ENCODE measurements at places on chromosomes 4 and X.

DNA sequence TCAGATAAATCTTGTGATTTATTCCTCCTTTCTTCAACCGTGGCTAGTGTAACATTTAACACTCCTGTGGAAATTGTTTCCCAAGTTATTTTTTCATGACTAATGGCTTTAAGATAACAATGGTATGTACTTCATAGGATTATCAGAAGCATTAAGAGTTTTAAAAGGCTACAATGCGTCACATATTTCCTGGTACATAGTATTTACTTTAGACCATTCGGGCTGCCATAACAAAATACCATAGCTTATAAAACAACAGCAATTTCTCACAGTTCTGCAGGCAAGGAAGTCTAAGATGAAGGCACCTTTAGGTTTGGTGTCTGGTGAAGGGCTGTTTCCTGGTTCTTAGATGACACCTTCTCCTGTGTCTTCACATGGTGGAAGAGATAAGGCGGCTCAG, 158.6 kb downstream of the PAPSS1 start:
- DNase-seq = no peak

DNA sequence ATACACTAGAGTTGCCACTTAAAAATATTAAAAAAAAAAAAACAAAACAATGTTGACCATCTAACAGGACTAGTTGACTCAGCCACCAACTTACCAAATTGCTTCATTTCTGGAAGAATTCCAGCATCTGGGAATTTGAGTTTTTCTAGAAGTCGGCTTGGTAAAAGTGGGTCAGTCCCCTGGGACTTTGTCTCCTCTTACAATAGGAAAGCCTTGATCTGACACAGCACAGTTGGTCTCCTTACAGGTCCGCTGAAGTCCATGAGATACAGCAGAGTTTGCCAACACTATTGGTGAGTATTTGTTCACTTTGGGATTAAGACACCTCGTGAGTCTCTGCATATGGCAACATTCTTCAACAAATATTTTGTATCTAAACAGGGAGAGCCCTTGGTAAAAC, 18.2 kb upstream of the DDIT4L start:
- no peak for DNase-seq

DNA sequence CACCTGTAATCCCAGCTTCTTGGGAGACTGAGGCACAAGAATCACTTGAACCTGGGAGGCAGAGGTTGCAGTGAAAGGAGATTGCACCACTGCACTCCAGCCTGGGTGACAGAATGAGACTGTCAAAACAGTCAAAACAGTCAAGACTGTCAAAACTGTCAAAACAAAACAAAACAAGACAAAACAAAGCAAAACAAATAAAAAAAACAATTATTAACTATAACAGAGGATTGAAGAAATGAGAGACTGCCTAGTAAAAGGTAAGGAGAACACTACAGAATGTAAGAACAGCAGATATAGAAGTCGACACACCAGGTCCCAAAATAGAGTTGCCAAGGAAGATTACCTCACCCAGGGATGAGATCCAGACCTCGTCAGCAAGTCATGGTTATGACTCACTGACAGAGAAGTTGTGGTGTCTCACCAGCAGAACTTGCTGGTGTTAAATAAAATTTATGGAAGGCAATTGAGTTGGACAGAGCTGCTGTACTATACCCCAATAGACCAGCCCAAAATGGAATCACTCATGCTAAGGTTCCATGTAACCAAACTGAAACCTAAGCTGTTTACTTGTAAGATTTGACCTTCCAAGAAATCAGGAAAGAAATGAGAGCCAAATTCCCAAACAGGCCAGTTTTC, 32.1 kb upstream of the GK start:
- no peak for DNase-seq

GRCh38 chr4:123599920-123600810, 203.6 kb downstream of the SPRY1 start:
- DNase-seq = peak; percentile 20

- DNase-seq = no peak
Observed at GRCh38 chr4:34464196-34464595, 1780.1 kb downstream of the ARAP2 start.

DNA sequence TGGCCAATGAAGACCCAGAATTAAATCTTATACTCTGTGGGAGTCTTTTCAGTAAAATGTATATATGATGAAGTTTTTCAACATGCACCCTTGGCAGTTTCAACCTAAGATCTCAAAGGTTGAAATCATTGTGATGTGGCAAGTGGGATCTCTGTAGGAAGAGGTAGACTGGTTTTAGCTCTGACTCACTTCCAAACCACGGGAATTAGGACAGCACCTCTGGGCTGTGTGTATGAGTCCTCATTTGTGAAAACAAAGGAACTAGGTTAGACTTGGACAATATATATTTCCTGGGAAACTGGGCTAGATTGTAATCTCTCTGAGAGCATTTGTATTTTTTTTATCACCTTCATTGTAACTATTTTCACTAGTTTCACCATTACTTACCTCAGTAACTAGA, 333.0 kb downstream of the ADGRL3 start:
- no peak for DNase-seq

DNA sequence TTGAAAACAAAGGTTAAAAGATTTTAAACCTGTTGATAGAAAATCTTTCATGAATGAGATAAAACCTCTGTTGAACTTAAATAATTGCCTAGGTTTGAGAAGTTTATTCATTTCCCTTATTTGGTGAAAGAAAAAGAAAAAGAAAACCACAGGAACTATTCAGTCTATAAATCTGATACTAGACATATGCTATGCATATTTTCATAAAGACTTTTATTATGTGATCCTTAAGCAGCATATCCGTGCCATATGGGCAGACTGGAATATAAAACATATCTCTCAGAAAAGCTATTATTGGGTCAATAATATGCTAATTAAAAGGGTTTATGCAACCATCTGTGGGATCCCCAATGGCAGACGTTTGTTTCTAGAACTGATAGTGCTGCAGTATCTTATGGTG, 178.7 kb downstream of the RASL11B start:
- no peak for DNase-seq

GRCh38 chrX:129981752-129982299, 609 bp upstream of the BCORL1 start:
- DNase-seq = no peak

All from stimulated activated CD8-positive, alpha-beta memory T cell treated with anti-CD3 and anti-CD28 coated beads, Interleukin-2, amount 100 ng/mL, for 1 hour (primary cell).